ENCODE measurements at places on chromosomes 7 and 10.

DNA sequence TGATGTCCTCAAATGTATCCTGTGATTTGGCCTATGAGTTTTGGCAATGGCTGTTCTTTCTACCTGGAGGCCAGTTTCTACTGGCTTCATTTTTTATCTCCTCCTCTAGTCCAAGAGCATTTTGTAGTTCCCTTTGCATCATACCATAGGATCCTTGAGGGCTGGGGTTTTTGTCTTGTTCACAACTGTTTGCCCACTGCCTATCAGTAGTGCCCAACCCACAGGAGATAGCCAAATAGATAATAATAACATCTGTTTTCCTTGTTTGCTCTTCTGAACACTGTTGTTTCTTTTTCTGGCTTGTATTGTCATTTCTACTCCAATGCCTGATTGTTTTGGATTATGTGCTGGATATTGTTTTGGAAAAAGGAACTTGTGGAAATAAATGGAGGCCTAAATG, 3.4 kb downstream of the CDK1 start:
- DNase-seq = no peak

GRCh38 chr10:89887830-89888229, 186.4 kb downstream of the KIF20B start:
- DNase-seq = no peak

GRCh38 chr10:76037531-76038155, 606.2 kb downstream of the LRMDA start:
- DNase-seq = no peak

DNA sequence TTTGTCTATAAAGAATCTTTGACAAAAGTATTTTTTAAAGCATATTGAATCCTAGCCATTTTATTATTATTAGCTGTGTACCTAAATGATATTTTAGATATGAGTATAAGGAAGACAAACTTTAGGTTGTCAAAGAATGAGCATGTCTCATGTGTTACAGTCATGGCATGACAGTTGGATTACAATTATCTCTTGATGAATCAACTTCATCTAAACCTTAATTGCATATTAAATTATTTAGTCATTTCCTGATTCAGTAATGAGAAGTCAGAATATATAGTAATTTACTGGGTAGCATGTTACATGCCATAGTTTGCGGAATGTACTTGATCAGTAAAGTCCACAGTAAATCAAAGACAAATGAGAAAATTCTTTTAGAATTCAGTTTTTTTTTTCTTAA, 59.2 kb downstream of the MAPK8 start:
- no peak for DNase-seq

DNA sequence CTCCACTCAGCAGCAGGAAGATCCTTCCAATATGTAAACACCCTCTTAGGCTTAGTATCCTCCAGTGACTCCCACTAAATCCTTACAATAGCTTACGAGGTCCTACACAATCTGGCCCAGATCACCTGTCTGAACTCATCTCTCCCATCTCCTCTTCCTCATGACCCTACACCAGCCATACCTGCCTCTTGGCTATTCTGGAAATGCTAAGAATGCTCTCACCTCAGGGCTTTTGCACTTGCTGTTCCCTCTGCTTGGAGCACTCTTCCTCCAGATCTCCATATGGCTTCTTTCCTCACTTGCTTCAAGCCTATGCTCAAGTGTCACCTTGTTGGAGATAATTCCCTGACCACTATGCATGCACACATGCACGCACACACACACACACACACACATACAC, 50.8 kb upstream of the FRMD4A start:
- DNase-seq = no peak

- DNase-seq = no peak
These were observed 7.3 kb upstream of the LBX1 start for GRCh38 chr10:101236376-101237080.

GRCh38 chr10:72736828-72737220, 44.9 kb downstream of the MCU start:
- DNase-seq = no peak

DNA sequence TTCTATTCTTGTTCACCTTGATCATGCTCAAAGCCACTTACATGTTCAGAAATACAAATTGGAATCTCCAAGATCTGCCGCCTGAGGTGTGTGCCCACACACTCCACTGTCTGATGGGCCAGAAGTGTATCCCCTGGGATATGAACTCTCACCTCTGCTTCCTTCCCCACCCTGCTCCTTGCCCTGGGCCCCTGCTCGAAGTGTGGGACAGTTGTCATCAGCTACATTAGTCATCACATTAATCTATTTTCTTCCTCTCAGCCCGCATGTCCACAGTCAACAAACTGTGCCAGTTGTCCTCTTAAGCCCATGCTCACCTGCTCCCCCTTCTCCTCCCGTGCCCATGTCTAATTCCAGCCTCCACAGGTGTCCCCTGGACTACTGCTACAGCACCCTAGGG, 154.7 kb downstream of the PTPN20 start:
- DNase-seq = no peak

DNA sequence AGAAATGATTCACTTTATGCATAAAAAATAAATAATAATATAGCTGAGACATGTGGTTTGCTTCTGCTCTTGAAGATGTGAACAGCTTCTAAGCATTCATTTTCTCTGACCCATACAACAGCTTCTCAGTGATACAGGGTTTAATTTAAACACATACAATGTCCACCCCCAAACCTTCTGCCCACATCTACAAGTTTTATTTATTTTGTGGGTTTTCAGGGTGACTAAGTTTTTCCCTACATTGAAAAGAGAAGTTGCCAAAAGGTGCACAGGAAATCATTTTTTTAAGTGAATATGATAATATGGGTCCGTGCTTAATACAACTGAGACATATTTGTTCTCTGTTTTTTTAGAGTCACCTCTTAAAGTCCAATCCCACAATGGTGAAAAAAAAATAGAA, 17.2 kb downstream of the INHBA start:
- no peak for DNase-seq

DNA sequence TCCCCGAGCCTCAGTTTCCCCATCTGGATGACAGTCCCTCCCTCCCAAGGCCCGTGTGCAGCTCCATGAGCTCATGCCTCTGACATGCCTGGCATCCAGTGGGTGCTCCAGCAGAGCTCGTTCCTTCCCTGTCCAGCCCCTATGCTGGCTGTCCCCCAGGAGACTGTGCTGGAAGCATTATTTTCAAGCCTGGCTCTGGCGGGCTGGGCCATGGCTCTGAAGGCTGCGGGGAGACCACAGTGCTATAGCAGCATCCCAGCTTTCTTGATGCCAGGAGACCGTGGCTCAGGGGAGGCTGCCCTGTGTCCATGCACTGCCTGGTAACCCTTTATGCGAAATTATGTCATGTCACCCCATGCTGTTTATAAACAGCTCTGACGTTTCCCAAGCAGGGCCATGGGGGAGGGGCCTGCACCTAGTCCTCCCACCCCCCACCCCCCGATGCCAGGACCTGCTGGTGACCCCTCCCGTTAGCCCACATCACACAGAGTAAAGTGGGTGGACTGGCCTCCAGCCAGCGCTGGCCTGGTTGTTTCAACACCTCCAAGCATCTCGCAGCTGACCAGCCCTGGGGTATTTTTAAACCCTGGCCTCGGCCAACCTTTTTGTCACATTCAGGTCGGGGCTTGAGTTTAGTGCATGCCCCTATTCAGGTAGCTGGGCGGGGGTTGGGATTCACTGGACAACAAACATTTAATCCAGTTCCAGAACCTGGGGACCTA, 105.9 kb upstream of the ZNF716 start:
- no peak for DNase-seq

DNA sequence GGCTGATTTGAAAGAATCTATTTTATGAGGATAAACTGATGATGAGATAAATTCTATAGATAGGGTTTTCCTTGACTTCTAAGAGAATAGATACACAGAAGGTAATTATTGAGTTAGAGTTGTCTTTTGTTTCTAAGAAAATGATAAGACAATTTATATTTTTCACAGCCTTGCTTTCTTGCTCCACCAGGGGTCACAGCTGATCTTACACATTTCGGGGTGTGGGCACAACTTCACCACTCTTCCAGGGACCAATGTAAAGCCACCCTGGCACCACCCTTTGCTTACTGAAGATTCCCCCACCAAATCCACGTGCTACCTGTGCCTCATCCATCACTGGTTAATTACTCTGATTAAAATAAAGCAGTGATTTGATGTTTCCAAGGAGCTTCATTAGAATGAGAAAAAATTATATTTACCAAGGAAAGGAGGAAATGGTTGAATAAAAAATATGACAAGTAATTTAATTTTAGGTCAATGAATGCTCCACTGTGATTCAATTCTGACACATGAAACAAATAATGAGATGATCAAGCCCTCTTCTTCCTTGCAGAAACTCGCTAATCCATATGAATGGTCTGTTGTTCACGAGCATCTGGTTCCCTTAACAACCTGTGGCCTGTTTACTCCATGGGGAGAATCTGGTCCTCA, 177.3 kb upstream of the TNS3 start:
- no peak for DNase-seq

DNA sequence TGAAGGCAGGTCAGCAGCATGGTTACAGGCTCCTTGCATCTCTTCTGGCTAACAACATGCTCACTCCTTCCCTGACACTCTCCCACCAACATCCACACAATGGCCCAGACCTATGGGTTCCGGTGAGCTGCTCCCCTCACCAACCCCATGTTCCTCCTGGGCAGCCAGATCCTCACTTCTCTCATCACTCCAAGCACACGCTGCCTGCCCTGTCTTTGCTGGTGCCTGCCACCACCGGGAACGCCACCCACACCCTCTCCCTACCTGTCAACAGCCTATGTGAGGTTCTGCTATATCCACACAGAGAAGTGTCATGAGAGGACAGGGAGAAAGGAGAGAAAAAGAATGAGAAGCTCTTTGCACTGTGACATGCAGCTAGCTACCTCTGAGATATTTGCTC, 14.6 kb downstream of the PARP12 start:
- DNase-seq = no peak

- DNase-seq = peak; percentile 44
These were observed 2.2 kb downstream of the ANXA11 start for GRCh38 chr10:80202934-80203834.

- no peak for DNase-seq
These were observed 9.1 kb upstream of the XPNPEP1 start for GRCh38 chr10:109932391-109932790.

DNA sequence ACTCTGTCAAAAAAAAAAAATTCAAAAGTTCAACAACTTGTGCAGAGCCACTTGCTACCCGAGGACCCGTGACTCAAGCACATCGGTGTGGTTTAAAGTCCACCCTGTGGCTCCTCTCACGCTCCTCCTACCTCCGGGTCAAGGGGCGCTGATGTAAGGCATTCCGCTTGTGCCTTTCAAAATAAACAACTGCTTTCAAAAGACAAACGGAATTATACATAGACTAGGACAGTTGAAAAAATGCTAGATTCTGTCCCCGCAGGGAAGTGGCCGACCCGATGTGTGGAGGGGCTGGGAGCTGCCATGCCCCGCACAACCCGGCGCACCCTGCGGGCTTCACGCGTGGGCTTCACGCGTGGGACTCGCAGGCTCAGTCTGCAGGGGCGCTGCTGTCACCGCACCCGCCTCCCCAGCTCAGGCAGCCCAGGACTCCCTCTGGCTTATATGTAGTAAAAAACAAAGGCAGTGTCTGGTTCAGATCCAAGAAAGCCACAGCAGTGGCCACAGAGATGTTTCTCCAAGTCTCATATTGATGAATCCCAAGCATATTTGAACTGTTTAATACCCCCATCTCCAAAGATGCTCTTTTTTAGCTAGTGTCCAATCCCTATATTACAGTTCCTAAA, 239.7 kb upstream of the INHBA start:
- no peak for DNase-seq

DNA sequence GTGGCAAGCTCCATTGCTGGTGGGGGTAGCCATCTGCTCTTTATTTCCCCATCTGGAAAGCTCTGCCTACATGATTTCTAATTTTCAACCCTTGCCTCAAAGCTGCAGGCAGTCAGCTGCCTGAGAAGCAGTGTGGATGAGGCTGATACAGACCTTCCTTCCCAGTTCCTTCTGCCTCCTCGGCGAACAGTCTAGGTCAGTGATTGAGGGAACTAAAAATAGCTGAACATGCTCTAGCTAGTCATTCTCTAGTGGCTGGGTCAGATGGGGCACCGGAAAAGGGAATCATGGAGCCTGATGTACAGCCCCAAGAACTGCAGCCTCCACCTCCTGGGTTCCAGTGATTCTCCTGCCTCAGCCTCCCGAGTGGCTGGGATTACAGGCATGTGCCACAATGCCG, 48.7 kb downstream of the NAMPT start:
- no peak for DNase-seq

- no peak for DNase-seq
These were observed 92.0 kb downstream of the ZFAND4 start for GRCh38 chr10:45580371-45581215.

- no peak for DNase-seq
These were observed 69.3 kb downstream of the OSBPL3 start for GRCh38 chr7:24910551-24911212.

DNA sequence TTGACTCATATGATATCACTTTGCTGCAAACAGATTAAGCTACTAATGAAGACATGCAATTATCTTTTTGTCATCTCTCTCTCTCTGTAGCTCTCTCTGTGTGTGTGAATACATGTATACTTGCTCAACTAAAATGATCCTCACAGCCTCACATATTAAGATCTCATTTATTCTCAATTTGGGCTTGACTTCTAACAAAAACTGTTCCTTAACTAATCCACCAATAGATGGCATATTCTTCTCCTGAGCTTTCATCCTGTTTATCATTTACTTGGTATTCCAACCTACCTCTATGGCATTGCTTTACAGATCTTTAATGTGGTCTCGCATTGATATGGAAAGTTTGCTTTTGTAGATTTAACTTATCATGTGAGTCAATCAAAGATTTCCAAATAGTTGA, 540.4 kb downstream of the CNTNAP2 start:
- DNase-seq = no peak

- DNase-seq = no peak
These were observed 985 bp upstream of the CYTH3 start for GRCh38 chr7:6273380-6273837.

DNA sequence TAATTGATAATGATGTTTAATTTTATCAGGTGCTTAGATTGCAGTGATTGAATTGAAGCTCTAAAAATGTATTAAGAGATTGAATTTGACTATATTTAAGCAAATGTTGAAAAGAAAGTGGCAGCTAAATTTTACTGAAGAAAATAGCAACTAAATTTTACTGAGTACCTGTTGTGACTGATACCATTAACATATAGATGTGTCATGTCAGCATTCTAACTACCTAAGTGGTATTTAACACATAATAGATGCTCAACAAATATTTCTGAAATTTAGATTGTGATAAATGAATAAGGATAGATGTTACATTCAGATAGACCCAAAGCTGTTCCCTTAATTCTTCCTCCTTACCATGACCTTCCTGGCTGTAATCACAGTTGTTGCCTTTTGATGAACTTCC, 350.9 kb upstream of the VWC2 start:
- DNase-seq = no peak

DNA sequence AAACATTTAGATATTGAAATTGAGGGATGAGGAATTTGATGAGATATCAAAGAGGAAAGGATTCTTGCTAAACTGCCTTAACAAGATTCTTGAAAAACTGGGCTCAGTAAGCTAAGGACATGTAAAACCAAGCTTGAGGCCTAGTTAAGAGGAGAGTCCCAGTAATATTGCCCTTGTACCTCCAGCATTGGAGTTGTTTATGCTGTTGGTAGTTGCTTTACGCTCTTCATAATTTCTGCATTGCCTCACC, 156.1 kb upstream of the TRIM24 start:
- no peak for DNase-seq

Data from T-helper 9 cell (primary cell).